ENCODE measurements at places on chromosomes 5 and 9.

DNA sequence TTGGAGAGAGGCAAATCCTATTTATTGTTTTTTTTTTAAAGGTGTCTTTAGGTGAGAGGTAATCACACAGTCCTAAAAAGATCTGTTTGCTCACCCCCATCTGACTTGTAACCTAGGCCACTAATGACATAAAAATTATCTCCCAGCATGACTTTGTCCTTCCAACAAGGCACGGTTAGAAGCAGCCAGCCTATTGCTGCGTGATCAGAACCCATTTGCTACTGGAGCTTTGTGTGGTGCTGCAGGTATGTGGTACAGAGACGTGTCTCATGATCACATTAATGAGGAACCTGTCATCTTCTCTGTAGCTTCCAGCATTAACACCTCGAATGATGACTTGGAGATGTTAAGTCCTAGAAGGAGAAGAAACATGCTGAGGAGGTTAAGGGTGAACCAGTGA, 555.8 kb upstream of the TLE4 start:
- no peak for DNase-seq

DNA sequence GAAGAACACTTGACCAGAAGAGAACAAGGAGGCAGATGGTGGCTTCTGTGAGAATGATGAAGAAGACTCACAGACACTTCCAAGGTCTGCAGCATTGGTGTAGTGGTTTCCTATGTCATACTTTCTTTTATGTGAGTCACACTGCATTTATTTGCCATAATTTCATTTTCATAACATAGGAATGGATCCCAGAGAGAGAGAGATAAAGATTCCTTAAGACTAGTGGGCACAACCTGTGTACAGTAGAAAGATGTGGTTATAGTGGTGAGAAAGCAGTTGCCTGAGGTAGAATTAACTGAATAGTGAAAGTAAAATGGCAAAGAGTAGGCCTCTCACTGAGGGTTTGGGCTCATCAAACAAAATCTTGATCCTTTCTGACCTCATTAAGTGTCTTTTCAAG, 7.6 kb upstream of the CCDC152 start:
- no peak for DNase-seq

DNA sequence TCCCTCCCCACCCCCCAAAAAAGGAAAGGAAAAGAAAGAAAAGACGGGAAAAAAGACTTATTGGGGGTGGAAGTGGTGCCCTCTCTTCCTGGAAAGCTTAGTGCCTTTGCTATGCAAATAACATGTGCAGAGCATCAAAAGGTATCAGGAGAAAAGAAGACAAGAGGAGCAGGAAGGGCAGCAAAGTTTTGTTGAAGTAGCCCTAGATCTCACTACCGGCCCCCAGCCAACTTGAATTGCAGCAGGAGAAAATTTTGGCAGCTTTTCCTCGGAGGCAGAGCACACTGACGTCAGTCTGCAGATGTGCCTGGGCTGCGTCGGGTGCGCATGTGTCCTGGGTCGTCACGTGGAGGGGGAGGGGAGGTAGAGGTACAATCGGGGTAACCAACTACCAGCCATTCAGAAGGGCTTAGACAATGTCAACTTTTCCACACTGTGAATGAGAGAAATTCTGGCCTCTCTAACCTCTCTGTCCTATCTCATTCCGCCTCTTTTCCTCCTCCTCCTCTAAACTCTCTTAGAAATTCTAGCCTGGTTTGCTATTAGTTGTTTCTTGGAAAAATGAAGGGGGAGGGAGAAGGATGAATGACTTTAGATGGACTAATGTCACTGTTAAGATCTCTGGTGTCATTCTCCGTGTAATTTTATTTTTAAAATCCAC, at the start of gene ADAMTS6:
TSS of gene ADAMTS6 (minus strand) at position 286 of the 661 bp plus-strand sequence. CDS start 8,247 bp downstream, outside the sequence.
- DNase-seq, result peak; percentile 85

- DNase-seq, result peak; percentile 57
Observed at GRCh38 chr9:76394960-76395252, 680 bp upstream of the RFK start.

- no peak for DNase-seq
Observed at GRCh38 chr9:89079391-89079790, 88.1 kb downstream of the S1PR3 start.

DNA sequence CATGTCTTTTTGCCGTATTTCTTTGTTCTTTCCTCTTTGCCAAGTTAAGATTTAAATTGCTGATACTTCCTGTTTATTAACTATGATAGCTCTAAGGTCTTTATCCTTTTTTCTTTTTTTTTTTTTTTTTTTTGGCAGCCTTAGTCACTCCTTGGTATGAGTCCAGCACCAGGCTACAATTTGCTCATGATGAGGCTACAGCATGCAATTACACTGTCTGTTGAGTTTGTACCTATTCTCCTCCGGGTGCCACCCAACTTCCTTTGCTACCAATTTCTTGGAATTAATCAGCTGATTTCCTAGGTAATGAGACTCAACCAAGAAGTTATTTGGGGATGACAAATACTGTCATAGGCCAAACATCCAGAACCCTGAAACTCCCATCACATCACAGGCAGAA, 25.5 kb downstream of the ACTL7B start:
- DNase-seq, result no peak

GRCh38 chr5:35502206-35502605, 115.5 kb upstream of the SPEF2 start:
- no peak for DNase-seq

- peak; percentile 5 for DNase-seq
Observed at GRCh38 chr5:36631620-36632362, 25.4 kb downstream of the SLC1A3 start.

DNA sequence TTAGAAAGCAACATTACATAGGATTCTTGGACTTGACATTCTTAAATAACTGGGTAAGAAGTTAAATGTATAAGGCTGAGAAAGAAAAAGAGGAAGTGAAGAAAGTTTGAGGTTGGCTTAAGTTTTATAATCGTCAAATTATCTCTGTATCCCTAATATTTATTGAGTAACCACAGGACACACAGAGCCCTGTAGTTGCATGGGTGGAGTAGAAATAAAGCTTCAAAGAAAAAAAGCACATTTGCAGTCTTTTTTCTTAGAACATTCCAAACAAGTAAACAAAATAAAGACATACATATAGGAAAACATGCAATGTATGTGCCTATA, 137.0 kb downstream of the CCDC192 start:
- DNase-seq, result no peak

DNA sequence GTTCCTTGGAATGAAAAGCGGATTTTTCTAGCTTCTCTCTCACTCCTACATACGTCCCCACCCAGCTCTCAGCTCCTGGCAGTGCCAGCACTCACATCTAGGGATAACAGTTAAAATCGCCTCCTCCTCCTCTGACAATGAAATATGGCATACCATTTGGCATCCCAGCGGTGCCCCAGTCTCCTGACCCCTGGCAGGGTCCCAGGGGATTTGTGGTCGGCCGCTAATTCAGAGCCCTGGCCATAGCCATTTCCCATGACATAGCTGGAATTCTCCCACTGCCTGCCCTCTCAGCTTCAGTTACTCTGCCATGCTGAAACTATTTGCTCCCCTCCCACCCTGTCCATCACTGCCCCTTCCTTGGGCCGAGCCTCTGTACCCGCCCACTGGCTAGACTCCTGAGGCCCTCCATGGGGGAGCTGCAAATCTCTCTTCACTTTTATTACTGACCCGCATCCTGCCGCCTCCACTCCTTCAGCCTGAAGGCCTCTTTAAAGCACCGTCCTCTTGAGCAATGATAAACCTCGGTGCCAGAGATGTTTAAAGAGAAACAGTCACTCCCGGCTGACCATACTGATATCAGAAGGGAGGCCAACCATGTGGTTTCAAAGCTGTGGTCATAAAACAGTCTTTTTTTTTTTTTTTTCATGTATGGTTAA, 139.8 kb downstream of the SLIT3 start:
- DNase-seq, result no peak

- DNase-seq, result no peak
Observed at GRCh38 chr9:94817291-94818177, 91.0 kb downstream of the AOPEP start.

GRCh38 chr5:157548513-157549282, 26.9 kb downstream of the ADAM19 start:
- no peak for DNase-seq

DNA sequence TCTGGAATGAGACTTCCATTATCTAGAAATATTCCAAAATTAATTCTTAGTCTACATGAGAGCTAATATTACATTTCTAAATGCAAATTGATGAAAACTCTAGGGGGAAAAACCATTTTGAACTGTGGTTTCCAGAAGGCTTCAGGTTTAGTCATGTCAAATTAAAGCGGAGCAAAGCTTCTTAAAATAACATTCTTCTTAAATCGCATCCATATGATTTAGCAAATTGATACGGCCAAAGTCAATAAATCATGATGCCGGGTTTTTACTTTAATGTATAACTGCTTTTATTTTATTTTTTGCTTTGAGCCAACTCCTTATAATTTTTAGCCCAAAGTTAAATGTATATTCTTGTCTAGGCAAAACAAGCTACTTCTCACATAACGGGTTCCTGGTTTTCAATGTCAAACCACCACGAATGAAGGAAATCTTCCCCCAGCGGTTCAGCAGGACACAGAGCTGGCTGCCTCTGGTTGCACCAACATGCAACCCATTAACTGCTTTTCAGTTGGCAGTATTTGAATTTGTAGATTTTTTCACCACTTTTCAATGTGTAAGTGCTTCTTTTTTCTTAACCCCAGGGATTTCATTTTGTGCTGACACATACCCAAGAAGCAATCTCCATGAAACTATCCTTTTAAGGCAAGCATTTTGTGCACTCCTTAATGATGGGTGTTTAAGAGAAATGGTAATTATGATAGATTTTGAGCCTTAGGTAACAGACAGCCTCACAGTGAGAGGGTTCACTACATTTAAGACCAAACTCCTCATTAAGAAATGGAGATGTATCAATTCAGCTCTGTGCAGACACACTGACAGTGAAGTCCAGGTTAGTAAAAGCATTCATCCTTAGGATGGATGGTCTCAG, 35.5 kb downstream of the EFNA5 start:
- no peak for DNase-seq

DNA sequence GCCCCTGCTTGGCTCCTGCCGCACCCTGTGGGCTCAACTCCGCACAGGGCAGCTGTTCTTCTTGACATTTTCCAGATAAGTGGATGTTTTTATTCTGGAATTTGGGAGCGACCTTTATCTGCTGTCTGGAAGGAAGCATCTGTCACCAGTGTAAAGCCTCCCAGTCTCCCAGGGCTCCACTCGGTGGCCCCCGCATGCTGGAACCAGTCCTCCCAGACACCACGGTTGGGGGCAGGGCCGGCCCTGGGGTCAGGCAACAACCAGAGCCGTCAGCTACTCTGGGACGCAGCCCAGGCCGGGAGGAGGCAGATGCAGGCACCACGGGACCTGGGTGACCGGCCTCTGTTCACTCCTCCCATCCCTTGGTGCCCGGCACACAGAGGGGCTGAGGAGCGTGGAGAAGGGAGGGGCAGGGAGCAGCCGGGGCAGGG, 92.8 kb upstream of the ADAMTS2 start:
- DNase-seq, result no peak

- no peak for DNase-seq
Observed at GRCh38 chr5:151633892-151634291, 42.8 kb upstream of the FAT2 start.

GRCh38 chr9:133735931-133736330, 2.2 kb downstream of the SARDH start:
- no peak for DNase-seq

DNA sequence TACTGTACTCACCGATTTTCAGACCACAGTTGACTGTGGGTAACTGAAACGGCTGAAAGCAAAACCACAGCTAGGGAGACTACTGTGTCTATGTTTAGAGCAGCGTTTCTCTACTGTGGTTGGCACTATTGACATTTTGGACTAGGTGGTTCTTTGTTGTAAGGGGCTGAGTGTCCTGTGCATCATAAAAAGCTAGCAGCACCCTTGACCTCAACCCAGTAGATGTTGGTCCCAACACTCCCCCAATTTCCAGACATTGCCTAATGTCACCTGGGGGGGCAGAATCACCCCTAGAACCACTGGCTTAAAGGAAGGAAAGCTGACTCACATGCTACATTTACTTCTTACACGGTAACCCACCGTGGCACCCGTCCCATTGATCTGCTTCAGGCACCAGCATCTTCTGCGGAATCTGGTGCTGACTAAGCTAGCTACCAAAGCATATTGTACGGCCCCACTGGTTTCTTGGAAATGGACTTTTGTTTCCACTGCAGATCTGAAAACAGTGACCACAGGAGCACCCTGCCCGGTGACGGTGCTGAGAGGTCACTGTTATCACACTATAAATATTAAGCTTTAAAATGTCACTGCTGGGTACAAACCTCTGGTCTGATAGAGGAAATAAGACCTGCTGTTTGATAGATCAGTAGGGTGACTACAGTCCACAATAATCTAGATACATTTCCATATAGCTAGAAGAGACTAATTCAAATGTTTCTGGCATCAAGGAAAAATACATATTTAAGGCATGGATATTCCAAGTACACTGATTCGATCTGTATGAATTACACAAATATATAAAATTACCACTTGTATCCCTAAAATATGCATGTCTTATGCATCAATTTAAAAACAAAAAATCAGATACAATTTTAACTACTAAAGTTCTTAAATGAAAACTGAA, 151.4 kb downstream of the HSD17B3 start:
- peak; percentile 83 for DNase-seq

GRCh38 chr9:112555844-112556482, 69.3 kb downstream of the KIAA1958 start:
- no peak for DNase-seq

DNA sequence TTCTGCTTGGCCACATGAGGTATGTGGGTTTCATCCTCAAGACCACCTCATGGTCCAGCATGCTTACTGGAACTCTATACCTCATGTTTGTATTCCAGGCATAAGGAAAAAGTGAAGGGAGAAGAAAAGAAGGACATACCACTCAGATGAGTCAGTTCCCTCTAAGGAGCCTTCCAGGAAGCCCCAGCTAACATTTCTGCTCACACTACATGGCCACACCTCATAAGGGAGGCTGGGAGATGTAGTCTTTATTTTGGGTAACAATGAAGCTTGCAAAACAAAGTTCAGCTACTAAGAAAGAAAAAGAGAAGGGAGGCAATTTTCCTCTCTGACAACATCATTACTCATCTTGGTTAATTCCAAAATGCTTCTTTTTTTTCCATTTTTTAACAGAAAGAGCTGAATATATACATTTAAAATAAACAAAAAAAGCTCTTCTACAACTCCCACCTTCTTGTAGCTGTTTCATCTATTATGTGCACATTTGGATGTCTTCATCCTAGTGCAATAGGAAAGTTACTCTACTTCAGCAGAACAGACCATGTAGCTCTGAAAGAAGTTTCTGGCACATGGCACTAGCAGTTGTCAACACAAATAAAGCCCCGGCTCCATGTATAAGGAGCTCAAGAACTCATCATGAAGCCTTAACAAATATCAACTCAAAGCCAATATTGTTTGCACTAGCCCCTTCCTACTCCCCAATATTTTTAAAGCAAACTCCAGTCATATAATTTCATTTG, 123.6 kb upstream of the CCDC112 start:
- no peak for DNase-seq

- DNase-seq, result no peak
Observed at GRCh38 chr9:95197692-95198271, 119.7 kb downstream of the FANCC start.
